Right kidney (tissue), 9 donors: ENCODE measurements at places on chromosomes 11 and 22.
A peak's percentile ranks its signal among the peaks of the same experiment; 100 is the strongest.

DNA sequence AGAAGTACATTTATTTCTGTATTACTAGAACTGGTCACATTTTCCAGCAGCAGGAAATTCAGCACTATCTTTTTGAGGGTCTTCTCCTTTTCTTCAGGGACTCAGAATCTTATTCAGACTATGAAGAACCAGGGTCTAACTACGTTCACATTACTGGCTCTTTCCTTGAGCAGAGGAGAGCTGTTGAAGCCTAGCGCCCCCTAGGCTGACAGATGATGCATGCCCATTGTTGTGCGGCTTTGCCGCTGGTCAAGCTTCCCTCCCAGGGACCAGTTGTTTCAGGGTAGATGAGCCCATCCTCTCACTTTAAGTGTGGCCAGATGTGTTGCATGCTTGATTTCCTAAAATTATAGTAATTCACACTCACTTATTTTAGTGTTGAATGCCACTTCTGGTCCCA lies 168.2 kb upstream of the PDGFD start:
- no peak for DNase-seq

GRCh38 chr11:77747381-77747969 lies 73.0 kb downstream of the RSF1 start:
- DNase-seq: no peak

- peak; percentile 12 for DNase-seq
Observed at GRCh38 chr22:24067587-24068376, 56.7 kb downstream of the CABIN1 start.

DNA sequence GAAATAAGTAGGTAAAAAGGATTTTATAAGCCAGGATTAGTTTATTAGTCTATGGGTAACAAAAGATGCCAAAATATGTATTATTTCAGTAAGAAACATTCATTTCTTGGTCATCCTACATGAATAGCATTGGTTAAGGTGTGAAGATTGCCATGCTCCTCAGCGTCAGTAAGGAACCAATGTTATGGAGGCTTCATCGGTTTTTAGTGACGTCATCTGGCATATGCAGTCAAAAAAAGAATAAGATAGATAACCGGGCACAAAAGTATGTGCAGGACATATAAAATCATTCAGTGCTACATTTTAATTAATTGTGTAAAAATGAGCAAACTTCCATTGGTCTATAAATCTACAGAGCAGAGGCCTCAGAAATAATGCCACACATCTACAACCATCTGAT lies 29.4 kb downstream of the TRIM5 start:
- no peak for DNase-seq
